ENCODE measurements at places on chromosomes 4 and X.

DNA sequence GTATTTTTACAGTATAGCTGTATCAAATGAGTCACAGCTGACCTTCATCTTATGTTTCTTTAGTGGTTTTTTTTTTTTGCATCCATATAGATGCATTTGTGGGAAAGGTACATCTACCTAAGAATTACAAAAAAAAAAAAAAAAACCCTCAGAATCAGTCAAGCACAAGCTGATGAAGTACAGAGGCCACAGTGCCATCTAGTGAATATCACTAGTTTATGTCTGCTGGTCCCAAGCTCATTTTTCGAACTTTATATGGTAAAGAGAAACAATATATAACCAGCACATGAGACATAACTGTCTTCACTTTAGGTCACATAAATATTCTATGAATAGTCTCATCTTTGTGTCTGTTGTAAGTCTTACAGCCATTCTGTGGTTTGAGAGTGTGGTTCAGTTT, 220.1 kb downstream of the DLG3 start:
- DNase-seq: no peak

DNA sequence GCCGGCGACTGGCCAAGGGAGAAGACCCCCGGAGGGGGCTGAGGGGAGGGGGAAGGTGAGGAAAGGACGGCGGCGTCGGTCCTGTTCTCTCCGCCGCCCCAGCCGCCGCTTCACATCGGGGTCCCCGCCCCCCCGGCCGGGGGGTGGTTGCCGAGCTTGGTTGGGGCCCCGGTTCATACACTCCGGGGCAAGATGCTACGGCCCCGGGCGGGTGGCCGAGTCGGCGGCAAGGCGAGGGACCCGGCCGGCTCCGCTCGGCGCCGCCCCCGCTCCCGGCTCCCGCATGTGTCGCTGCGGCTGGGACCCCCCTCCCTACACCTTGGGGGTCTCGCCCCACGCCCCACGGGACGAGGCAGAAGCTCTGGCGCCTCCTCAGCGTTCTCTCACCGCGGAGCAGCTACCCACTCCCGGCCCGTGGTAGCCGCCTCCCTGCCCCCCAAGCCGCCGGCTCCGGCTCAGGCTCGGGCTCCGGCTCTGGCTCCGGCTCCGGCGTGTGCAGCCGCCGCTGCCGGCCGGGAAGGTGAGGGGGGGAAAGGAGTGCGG, 461 bp downstream of the FBXW7 start:
- DNase-seq: peak; percentile 20

GRCh38 chr4:147842573-147842972, 110.7 kb downstream of the ARHGAP10 start:
- no peak for DNase-seq

GRCh38 chr4:16104520-16104919, 20.7 kb upstream of the PROM1 start:
- no peak for DNase-seq

- DNase-seq: no peak
These were observed 14.7 kb downstream of the ATP8A1 start for GRCh38 chr4:42642101-42642797.

DNA sequence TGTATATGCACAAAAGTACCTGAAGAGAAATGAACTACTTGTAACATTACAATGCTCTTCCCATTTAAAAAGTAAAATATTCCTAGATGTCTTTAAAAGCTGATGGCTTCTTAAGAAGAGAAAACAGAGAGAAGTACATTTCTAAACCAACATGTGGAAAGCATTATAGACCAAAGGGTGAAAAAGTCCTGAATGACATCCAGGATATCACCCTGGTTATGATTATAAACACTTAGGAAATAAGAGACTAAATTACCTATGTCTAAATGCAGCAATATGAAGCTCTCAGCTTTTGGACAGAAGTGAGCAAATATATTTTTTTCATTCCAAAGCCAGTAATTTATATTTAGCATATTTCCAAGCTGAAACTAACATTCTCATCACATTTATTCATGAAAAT, 21.7 kb upstream of the EGFL6 start:
- no peak for DNase-seq

- no peak for DNase-seq
These were observed 8.7 kb downstream of the P2RY8 start for GRCh38 chrX:1528186-1528883.

DNA sequence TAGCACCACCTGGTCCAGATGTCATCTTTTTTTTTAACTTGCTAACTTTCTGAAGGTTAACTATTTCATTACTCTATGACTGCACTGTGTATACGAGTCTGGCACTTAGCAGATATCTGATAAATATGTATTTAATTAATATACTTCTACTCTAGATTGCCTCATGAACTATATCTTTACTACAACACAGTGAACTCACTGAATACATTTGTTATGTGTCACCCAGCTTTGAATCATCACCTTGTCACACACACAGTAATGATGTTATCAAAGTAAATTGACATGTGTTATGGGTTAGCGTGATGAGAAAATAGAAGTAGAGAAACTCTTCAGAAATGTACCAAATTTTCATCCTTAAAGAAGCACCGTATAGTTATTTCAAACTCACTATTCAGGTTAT, 419.3 kb upstream of the ADGRL3 start:
- DNase-seq: no peak

DNA sequence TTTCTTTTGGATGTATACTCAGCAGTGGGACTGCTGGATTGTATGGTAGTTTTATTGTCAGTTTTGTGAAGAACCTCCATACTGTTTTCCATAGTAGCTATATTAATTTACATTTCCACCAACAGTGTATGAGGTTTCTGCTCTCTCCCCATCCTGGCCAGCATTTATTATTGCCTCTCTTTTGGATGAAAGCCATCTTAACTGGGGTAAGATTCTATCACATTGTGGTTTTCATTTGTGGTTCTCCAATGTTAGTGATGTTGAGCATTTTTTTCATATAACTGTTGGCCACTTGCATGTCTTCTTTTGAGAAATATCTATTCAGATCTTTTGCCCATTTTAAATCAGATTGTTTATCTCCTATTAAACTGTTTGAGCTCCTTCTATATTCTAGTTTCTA, 27.6 kb downstream of the QRFPR start:
- DNase-seq: no peak

DNA sequence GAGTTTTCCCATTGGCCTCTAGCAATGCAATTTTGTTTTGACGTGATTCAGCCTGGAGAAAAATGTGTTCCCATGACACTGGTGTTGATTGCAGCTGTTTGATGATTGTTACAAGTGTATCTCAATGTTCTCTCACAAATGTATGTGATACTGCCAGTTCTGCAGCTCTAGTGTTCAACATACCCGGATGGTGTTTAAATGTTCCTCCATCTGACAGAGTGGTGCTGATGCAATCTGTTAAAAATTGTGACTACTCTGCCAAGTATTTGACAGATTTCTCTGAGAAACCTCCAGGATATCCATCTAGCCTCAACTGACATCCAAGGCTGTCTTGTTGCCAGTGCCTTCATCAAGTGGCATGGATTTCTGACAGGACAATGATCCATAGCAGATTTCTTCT, 657.2 kb upstream of the DIAPH2 start:
- no peak for DNase-seq

Data from activated gamma-delta T cell treated with anti-CD3 and anti-CD28 coated beads, Interleukin-2, amount 50 U/mL, for 16 hours (primary cell).